Renal cortical epithelial cell (primary cell): ENCODE measurements at places on chromosomes 5 and 9. TPM values are rescaled to one million over a fixed set of nuclear protein-coding genes. Genes with fewer than 3 reads are reported as not detected.
A peak's percentile ranks its signal among the peaks of the same experiment; 100 is the strongest.

KIF4B gene
- total RNA-seq: 0.05 TPM in 1 of 2 replicates, not detected in the other

CCNG1 gene
- total RNA-seq: 450 and 517 TPM in 2 replicates

USP20 gene
- 5.2 and 18.4 TPM in 2 replicates for total RNA-seq

SCGB3A1 gene
- total RNA-seq: not detected in 2 replicates

FAM81B gene
- not detected in 2 replicates for total RNA-seq

HEMGN gene
- total RNA-seq: not detected in 2 replicates

CDH6 gene
- total RNA-seq: 207 and 416 TPM in 2 replicates

FUT7 gene
- not detected in 2 replicates for total RNA-seq

ROR2 gene
- 4.4 TPM in 1 of 2 replicates, not detected in the other for total RNA-seq

DNA sequence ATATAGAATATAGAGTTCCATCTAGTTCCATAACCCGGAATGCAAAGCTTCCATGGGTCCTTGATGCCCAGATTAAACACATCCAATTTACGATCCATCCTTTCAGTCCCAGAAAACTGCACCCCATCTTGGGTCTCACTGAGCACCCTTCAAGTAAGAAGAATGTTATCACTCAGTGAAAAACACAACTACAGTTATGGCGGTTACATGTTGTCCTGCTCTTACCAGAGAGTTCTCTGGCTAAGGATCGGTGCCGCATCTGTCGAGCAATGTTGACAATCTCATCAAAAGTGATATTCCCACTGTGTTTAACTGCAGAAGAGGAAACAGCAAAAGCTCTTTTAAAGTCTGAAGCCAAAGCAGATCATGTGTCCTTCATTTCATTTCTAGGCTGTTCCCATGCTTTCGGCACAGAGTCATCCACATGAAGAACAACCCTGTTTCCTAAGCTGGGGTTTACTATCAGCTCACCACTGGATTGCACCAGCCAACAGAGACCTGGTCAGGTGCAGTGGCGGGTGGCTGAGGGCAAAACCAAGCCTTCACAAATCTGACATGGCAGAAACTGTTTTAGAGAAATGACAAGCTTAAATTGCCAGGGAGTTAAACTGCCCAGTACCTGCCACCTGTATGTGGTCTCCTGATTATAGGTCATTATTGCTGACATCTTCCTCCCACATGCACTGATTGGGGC, 2.9 kb downstream of the RPL12 start:
- no peak for DNase-seq

DNA sequence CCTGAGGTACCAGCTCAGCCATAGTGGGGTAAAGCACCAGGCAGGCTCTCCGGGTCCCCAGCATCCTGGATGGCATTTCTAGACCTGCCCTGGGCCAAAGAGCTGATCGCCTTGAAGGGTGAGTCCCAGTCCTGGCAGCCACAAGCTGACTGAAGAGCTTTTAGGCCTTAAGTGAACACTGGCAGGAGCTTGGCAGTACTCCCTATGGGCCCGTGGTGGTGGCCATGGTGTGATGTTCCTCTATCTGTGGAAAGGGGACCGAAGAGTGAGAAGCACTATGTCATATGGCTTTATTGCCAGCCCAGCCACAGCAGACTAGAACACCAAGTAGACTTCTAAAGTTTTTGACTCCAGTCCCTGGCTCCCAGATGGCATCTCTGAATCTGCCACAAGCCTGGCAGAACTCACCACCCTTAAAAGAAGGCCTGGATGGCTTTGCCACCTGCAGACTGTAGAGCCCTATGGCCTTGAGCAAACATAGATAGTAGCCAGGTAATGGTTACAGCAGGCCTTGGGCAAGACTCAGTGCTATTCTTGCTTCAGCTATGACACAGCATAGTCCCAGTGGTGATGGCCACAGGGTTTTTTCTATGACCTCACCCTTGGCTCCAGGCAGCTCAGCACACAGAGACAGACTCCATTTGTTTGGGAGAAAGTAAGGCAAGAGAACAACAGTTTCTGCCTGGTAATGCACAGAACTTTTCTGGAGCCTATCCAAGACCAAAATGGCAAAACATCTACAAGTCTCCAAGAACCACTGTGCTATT, 801.5 kb upstream of the DMAC1 start:
- peak; percentile 44 for DNase-seq

- DNase-seq: peak; percentile 45
Observed at GRCh38 chr9:113222482-113222841, 1.1 kb downstream of the SLC31A1 start.

DNA sequence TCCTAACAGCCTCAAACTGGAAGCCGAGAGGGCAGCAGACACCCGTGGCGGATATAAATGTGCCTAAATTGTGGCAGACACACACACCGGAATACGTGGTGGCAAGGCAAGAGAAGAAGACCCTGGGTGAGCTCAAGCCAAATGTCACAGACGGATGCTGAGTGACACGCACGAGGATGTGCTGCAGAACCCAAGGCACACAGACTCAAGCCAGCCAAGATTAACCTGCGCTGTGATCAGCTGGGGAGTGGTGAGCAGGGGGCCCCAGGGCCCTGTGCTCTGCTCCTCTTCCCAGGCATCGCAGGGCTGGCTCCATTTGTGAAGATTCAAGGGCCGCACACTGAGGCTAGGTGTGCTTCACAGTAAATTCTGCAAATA, 16.4 kb downstream of the SEMA4D start:
- no peak for DNase-seq

DNA sequence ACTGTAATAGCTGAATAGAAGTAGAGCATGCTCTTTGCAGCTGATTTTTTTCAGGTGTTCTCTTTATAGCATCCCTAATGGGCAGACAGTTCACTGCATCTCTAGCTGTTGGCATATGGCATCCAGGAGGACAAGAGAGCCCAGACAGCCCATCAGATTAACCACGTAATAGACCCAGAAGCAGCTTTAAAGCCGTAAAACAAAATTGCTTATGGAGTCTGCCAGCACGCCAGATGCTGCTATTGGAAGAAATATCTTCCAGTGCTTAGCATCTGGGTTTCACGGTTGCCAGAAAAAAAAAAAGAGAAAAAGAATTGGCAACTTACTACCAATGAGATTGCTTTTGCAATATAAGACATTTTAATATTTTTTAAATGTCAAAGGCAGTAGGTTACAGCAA, 869.4 kb upstream of the NUDT12 start:
- DNase-seq: no peak

DNA sequence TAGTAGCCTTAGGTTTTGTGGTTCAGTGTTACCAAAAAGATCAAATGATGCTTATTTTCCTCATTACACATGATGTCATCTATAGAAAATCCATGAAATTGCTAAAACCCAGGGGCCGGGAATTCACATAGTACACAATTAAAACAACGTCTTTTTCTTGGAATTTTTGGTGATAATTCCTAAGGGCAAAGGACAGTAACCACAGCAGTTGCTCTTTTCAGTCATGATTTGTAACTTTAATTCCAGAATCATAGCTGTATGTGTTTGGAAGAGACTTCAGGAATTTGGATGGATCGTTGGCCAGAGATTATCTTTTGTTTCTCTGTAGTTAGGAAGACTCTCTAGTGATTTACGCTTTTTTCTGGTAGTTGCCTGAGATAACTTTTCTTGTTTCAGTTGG, 748.7 kb downstream of the TLE4 start:
- DNase-seq: no peak

DNA sequence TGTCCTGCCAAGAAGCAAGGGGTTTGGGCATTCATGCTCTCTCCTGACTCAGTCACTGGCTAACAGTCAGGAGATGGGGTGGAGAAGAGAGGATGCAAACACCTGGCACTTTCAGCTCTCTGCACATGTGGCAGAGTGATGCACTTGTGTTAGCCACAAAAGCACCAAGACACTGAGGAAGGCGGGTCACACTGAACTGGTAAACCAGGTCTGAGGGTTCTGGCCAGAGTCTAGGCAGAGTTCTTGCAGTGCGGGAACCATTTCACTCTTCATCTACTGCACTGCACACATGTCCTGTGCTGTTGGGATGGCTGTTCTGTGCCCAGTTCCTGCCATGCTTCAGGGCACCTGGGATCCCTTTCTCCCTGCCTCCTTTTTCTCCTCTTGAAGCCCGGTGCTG, 157.1 kb upstream of the GDNF start:
- DNase-seq: no peak

DNA sequence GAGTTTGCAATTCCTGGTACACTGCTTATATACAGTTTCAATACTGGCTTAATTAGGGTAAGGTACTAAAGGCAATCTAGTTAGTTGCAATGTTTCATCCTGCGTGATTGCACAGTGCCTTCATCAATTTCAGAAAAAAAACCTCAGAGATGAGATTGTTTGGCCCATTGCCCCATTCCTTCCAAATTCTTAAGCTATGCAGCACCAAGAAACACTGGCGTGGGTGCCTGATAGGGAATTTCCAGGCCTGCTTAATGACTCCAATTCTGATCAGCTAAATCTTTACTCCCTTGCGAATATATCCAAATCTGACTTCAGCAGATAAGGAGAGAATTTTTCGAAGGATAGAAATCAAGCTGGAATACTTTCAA, 35.9 kb upstream of the GAS1 start:
- DNase-seq: no peak

DNA sequence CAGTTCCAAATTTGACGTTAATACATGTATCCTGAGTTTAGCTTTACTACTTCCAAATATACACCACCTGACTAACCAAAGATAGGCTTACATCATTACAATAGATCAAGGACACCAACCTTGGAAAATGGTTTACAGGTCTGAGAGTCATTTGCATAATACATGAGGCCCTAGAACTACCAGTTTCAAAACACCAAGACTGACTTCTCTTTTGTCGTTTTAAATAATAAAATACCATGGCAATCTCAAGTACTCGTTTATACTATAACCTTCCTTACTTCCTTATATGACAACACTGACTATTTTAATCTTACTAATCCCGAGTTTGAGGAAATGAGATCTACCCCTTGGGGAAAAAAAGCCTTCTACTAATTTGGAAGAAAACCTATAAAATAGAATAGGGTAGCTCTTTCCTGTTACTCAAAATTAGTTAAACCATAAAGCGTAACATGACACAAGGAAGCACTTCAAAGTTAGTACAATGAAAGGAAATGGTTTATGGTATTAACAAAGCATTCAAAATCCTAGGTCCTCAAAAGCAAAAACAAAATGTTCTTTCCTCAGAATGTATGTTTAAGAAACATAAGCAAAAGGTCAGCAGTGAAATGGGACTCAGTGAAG, 42.1 kb downstream of the UBQLN1 start:
- DNase-seq: no peak

- DNase-seq: peak; percentile 74
Observed at GRCh38 chr5:150143350-150144245, 12.0 kb downstream of the PDGFRB start.

- no peak for DNase-seq
Observed at GRCh38 chr5:1172670-1173404, 28.6 kb upstream of the SLC6A19 start.

DNA sequence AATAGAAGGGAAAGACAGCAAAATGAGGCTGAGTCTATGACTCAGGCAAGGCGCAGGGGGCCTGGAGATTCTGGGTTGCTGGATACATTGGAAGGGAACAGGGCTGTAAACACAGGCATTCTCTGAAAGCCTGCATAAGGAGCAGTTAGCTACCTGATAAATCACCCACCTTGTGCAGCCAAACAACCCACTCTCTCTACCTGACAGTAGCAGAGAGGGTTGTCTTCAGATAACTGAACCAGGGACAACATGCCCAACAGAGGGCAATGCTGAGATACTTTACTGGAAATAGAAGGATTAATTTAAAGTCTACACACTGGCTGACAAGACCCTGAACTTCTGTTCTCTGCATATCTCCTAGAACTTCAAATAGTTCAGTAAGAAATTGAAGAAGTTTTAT, 161.6 kb downstream of the KCTD16 start:
- peak; percentile 10 for DNase-seq

GRCh38 chr9:75505654-75506053, 384.8 kb upstream of the PCSK5 start:
- no peak for DNase-seq

DNA sequence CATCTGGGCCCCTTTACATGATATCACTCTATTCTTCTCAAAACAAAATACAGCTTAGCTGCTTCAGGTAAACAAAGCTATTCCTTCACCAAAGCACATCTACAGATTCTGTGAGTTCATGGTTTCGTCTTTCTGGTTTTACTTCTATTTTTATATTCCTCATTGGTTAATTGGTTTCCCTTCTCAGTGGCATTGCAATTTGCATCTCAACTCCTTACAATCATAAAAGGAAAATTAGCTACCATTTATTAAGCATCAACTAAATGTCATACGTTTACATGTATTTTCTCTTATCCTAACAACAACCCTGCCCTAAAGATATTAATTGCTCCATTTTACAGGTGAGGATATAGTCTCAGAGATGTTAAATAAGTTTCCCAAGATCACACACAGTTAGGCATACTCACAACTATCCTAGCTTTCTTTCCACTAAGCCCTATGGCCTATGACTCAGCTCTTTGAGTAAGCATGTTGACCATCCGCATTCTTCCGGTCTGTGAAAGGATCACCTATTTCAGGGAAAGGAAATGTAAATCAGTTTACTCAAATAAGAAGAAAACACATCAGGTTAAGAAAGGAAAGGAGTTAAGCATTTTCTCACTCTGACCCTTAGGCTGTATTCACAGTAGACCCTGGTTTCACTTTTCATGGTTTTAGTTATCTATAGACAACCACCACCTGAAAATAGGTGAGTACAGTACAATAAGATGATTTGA, 146.1 kb downstream of the CAAP1 start:
- peak; percentile 98 for DNase-seq

DNA sequence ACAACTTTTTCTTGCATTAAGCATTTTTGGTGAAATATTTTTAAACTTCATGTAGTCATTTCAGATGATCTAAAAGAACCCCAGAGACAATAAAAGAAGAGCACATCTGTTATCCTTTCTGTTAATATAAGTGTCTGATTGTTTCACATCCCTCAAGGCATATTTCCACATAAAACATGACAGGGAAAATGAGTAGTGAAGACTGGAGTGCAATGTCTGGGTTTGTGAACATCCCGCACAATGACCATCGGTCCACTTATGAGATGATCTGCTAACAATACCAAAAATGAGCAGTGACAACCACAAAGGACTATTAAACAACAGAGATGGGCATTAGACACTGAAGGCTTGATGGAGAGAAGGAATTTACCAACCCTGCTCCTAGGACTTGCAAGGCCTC, 209.1 kb downstream of the NR2F1-AS1 start:
- DNase-seq: no peak

- peak; percentile 75 for DNase-seq
Observed at GRCh38 chr5:39697881-39698280, 273.1 kb upstream of the DAB2 start.
